ENCODE measurements at places on chromosomes 7 and 10. TPM values are rescaled to one million over a fixed set of nuclear protein-coding genes. Genes with fewer than 3 reads are reported as not detected.

GRCh38 chr10:14129770-14130169 is 201.0 kb downstream of the FRMD4A start:
- H3K36me3 ChIP-seq, result no peaks in the 10 kb centered on the region
- no peak overlapping the region for H3K4me3 ChIP-seq
- DNase-seq, result no peak
- no peak overlapping the region for H3K27ac ChIP-seq
- no peaks in the 10 kb centered on the region for H3K4me1 ChIP-seq
- peaks cover 12% of the 10 kb centered on the region for H3K27me3 ChIP-seq

Gene EGFR
- not detected for total RNA-seq

GRCh38 chr7:148681821-148682220 is 16.9 kb upstream of the CUL1 start:
- H3K4me3 ChIP-seq, result no peak overlapping the region
- no peaks in the 10 kb centered on the region for H3K4me1 ChIP-seq
- DNase-seq, result no peak
- no peaks in the 10 kb centered on the region for H3K36me3 ChIP-seq
- H3K27me3 ChIP-seq, result no peaks in the 10 kb centered on the region

GRCh38 chr7:77202481-77202976 is 2.9 kb upstream of the FGL2 start:
- peak; percentile 15 for DNase-seq
- no peak overlapping the region for H3K27ac ChIP-seq
- no peak overlapping the region for H3K4me3 ChIP-seq
- H3K4me1 ChIP-seq, result peaks cover 20% of the 10 kb centered on the region
- H3K36me3 ChIP-seq, result no peaks in the 10 kb centered on the region

DNA sequence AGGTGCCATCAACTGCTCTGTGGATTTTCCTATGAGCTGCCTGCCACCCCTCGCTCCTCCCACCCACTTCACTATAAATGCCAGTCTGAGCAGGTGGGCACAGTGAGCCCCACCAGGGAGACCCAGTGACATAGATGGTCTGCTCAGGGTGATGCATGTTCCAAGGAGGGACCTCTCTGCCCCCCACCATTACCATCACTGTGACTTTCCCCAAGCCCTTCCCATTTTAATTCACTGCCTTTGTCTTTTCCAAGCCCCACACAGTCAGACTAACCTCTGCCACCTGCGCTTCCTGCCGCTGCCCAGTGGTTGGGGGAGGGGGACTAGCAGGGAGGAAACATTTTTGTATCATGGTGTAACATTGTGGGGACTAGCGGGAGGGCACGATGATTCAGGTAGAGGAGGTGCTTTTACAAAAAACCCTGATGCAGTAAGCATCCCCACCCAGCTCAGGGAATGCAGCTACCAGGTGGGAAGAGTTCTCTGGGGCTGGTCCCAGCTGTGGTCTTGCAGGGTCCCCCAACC is 24.6 kb downstream of the PRSS2 start:
- DNase-seq, result peak; percentile 81
- H3K36me3 ChIP-seq, result peaks cover 86% of the 10 kb centered on the region
- H3K27ac ChIP-seq, result peak overlapping the region; percentile 97
- H3K27me3 ChIP-seq, result no peaks in the 10 kb centered on the region

Gene LIPJ
- not detected for total RNA-seq

GRCh38 chr7:158471716-158472115 is 115.9 kb downstream of the PTPRN2 start:
- H3K27me3 ChIP-seq, result peaks cover 15% of the 10 kb centered on the region
- no peak for DNase-seq
- no peaks in the 10 kb centered on the region for H3K4me1 ChIP-seq
- no peaks in the 10 kb centered on the region for H3K36me3 ChIP-seq
- no peak overlapping the region for H3K27ac ChIP-seq

GRCh38 chr10:865924-866576 is 65.5 kb downstream of the LARP4B start:
- no peak for DNase-seq
- no peaks in the 10 kb centered on the region for H3K27me3 ChIP-seq
- no peak overlapping the region for H3K4me3 ChIP-seq
- H3K27ac ChIP-seq, result peak overlapping the region; percentile 28

Gene POLR2J
- 54.7 TPM for total RNA-seq

Gene TRPV5
- total RNA-seq, result not detected

DNA sequence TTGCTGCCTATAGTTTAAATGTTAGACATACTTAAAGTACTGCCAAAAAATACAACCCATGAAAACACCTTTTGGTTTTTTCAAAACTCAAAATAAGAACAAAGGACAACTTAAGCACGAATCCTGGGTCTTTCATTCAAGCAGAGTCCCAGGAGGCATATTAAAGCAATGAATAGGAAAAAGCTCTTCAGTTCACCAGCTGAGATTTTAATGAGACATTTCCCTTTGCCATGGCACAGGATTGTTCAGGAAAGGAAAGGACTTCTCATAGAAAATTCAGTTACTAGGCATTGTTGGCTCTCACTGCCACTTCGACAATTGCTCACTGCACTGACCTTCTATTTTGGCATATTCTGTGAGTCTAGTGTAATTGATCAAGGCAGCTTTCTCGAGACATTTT is 133.5 kb upstream of the FEZF1 start:
- no peak for DNase-seq
- H3K4me3 ChIP-seq, result no peak overlapping the region
- no peaks in the 10 kb centered on the region for H3K4me1 ChIP-seq
- no peak overlapping the region for H3K27ac ChIP-seq
- no peaks in the 10 kb centered on the region for H3K36me3 ChIP-seq
